ENCODE measurements at places on chromosomes 3 and 15.

- DNase-seq = no peak
These were observed 79.9 kb downstream of the UBP1 start for GRCh38 chr3:33360136-33360825.

GRCh38 chr3:196914866-196915265 lies 27.5 kb downstream of the NCBP2 start:
- no peak for DNase-seq

DNA sequence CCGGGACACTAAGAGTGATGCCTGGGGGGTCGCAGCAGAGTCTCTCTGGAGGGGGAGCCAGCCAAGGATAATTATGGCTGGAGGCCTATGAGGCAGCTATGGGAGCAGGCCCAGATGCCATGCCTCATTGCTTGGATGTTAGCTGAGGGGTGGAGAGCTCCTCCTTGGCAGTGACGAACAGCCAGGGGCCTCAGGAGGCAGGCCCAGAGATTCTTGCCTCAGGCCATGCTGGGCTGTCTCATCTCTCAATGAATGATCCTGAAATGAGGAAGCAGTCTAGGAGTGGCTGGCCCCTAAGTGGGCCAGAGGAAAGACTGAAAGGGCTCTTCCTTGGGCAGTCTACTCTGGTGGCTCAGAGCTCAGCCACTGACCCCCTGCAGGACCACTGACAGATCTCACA lies 21.3 kb downstream of the KIF9 start:
- DNase-seq = no peak

DNA sequence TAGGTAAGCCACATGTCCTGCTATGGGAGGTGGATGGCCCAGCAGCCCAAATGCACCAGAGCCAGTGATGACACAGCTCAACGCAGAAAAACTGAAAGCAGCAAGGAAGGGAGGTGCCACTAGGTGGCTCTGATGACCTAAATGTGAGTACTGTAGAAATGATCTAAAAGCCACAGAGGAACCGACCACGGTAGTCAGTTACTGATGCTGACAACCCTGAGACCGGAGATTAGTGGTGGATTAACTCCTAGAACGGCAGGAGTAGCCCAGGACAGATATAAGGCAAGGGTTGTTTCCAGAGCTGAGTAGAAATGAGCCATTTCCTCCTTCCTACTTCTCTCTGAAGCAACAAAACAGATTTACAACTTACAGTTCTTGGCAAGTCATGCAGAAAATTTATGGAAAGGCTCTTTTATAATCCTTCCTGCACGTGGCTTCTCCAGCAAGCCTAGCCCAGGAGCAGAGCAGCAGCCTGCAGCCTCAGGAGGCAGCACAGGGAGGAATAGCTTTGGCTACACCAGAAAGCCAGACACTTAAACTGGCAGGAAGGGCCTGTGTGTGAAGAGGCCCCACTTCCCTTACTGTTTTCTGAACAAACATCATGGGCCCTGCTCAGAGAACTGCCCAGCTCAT lies 13.1 kb downstream of the FBXL22 start:
- peak; percentile 36 for DNase-seq

Data from fibroblast of skin of left biceps (primary cell).